HS-5 (cell line): ENCODE measurements at places on chromosomes 2 and 18.

- no peak for DNase-seq
These were observed 209.2 kb upstream of the APCDD1 start for GRCh38 chr18:10245031-10245845.

DNA sequence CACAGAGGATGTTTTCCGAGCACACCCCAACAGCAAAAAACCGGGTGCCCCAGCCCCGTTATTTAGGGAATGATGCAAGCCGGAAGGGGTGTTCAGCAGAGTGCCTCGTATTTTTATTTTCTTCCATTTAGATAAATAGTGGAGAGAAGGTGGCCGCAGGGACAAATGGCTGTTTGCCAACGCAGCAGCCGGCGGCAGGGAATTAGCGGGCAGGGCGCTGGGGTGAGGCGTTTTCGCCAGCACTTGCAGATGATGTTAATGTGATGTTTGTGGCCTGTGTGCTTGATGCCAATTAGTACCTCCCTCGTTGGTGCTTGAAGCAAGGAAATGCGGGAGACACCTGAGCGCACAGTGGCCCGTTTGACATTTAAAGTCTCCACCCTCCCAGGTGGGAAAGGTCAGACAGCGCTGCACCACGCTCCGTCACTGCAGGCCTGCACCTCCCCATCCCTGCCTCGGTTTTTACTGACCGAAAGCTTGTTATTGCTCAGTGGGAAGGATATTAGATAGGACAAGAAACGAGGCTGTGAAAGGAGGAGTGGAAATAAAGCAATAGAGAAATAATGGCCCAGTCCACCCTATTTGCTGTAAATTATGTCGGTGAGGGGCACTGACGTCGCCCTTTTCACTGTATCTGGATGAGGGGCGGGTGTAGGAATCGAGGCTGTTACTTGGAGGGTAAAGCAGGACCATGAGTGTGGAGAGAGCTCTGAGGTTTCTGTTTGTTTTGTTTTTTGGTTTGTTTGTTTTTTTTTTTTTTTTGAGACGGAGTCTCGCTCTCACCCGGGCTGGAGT, 39.1 kb downstream of the NFATC1 start:
- DNase-seq: no peak

DNA sequence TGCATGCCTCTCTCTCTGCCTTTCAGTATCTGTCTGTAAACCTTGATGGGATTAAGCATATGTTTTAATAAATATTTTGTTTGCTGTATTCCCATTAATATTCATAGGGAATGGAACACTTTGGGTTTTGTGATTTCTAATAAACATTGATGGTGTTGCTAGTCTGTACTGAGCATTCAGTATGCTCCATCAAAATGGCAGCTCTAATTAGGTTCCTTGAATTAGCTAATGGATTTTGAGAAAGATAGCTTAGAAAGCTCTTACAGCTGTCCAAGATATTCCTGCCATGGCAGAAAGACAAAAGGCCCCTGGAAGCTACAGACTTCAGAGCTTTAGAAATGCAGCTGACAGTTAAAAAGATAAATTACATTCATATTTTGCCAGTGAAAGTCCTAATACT, 199.2 kb upstream of the NRP2 start:
- no peak for DNase-seq

GRCh38 chr2:156158808-156159207, 173.7 kb downstream of the NR4A2 start:
- no peak for DNase-seq

- DNase-seq: no peak
These were observed 840.1 kb upstream of the ID2 start for GRCh38 chr2:7841751-7842150.

DNA sequence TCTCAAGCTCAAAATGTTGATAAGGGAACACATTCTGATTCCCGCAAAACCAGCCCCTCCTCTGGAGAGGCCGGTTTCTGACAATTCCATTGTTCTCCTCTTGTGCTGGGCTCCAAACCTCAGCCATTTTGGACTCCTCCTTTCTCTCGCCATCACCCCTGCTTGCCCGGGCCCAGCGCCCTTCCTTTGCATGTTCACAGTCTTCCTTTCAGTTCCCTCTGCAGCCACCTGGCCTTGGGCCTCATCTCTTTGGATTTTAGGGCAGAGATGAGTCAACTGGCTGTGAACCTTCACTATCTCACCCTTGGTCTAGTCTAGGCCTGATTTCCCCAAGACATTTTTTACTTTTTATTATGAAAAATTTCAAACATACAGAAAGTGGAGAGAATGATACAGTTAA, 155.9 kb upstream of the MAP3K20 start:
- DNase-seq: no peak

DNA sequence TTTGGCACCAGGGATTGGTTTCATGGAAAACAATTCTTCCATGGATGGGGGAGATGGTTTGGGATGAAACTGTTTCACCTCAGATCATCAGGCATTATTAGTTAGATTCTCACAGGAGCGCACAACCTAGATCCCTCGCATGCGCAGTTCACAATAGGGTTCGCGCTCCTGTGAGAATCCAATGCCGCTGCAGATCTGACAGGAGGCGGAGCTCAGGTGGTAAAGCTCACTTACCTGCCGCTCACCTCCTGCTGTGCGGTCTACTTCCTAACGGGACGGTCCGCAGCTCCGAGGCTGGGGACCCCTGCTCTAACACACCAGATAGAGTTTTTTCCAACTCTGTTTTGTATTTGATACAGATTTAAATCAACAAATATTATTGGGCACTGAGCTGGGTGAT, 286.5 kb downstream of the MTX2 start:
- DNase-seq: no peak

DNA sequence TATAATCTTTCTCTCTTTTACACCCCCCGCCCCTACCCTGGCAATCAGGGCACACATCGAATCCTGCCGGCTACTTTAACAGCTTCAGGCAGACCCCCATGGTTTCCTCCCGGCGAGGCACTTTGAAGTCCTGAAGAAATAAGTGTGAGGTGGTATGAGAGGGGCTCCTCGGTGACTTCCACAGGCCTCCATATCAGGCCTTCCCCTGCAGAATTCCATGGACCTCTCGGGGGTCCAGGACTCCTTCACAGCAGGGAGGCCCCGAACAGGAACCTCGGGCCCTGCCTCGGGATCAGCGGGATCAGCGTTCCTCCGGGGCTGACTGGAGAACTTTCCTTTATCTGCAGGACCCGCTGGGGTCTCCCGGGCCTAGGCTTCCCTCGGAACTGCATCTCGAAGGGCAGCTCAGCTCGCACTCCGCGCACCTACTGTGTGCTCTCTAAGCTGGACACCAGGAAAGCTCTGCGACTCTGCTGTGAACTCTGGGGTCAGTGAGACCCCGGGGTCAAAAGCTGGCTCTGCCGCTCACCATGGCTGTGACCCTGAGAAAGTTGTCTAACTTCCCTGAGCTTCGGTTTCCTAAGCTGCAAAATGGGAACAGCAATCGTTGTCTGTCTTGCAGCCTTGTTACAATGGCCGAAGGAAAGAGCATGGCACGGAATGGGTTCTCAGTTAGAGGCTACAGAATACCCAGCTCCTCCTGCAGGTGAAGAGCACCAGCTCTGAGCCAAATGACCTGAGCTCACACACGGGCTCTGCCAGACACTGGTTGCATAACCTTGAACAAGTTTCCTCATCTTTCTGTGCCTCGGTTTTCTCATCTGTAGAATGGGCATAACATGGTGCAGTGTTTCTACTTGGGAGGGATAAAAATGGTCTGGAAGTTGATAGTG, 97.4 kb upstream of the ID2 start:
- no peak for DNase-seq

DNA sequence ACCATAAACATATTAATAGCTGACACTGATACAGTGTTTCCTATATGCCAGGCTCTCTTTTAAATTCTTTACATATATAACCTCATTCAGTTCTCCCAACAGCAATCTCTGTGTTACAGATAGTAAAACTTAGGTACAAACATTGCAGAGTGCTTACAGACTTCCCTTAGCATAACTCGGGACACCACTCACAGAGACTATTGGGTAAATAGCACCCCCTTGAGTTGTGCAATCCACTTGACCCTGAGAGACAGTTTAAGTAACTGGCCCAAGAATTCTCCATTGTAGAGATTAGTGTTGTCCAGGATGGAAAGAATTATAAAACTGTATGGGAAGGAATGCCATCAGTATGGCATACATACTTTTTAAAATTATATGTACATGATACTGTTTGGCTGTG, 110.1 kb downstream of the POLE4 start:
- DNase-seq: no peak

DNA sequence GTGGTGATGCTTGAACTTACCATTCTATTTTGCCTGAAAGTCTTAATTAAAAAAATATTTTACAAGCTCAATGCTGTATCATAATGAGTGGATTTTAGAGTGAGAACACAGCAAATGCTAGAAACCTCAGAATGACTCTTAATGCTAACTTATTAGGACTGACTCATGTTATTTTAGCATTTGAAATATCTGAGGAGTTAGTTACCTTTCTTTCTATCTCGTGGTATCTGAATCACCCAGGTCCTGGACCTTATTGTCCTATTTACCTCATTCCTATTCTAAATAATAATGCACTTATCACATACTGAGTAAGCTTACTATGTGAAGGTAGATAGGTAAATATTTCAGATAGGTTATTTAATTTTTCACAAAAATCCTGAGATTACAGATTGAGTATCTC, 70.7 kb downstream of the SOS1 start:
- DNase-seq: no peak

GRCh38 chr2:107801498-107801897, 25.2 kb upstream of the RGPD4 start:
- no peak for DNase-seq

- peak; percentile 1 for DNase-seq
These were observed 100.5 kb downstream of the TACR1 start for GRCh38 chr2:75098856-75099255.

DNA sequence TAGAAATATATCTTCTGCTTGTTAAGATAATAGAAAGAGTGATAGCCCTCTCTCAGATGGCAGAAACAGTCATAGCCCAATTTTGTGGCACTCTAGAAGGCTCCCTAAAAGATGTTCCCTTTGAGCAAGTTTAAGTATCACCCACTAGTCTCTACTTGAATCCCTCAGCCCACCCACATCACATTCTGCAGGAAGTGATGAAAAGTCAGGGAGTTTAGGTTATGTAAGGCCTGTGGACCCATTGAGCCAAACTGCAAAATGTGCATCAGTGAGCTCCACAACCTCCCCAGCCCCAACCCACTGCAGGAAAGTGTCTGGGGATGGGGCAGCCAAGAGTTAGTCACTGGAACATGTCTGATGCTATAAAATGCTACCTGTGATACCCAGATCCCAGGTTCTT, 25.6 kb downstream of the ANKRD44 start:
- no peak for DNase-seq

DNA sequence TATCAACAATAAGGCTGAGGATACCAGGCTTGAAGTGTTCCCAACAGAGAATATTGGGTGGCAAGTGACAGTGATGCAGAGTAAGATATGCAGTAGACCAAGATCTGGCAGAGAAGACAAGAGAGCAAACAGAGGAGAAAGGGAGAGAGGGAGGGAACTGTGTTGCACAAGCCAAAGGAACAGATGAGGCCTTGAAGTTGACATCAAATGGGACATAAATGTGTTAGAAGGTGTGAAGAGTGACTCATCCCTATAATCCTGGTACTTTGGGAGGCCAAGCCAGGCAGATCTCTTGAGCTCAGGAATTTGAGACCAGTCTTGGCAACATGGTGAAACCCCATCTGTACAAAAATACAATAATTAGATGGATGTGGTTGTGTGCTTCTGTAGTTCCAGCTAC, 342.9 kb downstream of the PARD3B start:
- no peak for DNase-seq

GRCh38 chr2:207416111-207416510, 113.7 kb upstream of the CREB1 start:
- DNase-seq: no peak

DNA sequence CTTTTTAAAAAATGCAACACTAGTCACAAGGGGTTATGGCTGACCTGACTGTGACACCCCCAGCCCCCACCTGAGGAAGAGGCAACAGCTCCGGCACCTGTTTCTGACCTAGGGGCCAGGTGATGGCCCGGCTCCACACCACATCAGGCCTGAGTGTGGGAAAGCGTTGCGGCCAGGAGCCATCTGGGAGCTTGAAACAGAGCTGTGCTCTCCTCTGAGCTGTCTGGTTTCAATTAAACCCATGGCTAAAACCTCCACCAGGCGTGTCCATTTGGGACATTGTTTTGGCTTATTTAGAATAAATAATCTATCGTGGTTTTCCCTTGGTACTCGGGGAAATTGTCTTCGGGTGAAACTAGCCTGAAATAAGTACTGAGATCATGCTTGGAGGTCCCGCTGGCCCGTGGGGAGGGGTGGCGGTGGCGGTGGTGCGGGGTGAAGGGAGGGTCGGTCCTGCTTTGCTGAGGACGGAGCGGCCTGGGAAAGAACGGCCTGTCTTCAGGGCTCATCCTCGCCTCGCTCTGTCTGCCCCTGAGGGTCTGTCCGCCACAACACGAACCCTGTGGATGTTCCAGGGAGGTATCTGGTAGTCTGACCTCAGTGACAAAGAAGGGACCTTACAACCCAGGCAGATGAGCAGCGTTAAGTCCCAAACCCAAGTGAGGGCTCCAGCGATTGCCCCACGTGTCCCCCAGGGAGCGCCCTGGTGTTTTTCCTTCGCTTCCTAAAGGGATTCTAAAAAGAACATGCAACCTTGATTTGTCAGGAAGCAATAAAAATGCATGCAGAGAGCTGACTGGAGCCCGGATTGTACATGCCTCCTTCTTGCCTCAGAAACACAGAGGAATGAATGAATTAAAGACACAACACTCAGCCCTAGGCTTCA, 58.7 kb downstream of the IL1RL2 start:
- DNase-seq: no peak

GRCh38 chr2:214995926-214996670, 142.3 kb downstream of the ABCA12 start:
- no peak for DNase-seq

DNA sequence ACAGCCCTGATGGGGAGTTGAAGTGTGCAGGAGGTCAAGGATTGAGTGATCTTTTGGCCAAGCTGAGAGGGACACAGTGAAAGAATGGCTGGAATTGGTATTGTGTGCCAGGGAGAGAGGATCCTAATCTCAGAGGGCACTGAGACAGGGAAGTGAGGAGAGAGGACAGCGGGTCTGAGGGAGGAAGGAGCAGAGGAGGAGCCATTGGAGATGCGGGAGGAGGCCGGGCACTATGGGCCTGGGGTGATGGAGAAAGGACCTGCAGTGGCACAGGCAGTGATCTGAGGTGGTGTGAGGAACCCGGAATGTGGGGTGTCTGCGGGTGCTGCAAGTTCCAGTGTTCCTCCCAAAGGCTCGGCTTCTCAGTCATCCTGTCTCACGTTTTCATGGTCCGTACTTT, 26.8 kb downstream of the RNF144A start:
- DNase-seq: no peak

GRCh38 chr2:106098081-106098480, 96.0 kb downstream of the UXS1 start:
- no peak for DNase-seq
